Stimulated activated naive CD8-positive, alpha-beta T cell treated with anti-CD3 and anti-CD28 coated beads, Interleukin-15, Interleukin-2, amounts not matched to agents 100 U/mL and 50 U/mL, for 24 hours (primary cell): ENCODE measurements at places on chromosomes 1 and 21.
A peak's percentile ranks its signal among the peaks of the same experiment; 100 is the strongest.

DNA sequence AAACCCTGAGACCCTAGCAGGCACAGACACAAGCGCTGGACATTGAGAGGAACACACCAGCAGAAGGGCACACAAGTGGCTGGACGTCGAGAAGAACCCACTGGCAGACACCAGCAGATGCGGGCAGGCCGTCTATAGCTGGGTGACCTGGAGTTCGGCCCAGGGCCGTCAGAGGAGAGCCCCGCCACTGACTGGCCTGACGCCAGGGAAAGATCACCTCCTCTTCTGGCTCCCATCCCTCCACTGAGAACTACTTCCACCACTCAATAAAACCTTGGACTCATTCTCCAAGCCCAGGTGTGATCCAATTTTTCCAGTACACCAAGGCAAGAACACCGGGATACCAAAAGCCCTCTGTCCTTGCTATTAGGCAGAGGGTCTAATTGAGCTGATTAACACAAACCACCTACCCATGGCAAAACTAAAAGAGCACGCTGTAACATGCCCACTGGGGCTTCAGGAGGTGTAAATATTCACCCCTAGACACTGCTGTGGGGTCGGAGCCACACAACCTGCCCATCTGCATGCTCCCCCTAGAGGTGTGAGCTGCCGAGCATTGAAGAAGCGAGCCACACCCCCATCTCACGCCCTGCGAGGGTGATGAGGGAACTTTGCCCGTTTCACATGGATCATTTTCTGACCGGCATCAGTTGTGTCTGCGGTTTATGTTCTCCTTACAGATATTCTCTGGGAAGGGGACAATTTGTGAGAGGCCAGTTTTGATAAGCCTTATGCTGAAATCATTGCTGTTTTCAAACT lies 104.8 kb downstream of the HLX start:
- no peak for DNase-seq

DNA sequence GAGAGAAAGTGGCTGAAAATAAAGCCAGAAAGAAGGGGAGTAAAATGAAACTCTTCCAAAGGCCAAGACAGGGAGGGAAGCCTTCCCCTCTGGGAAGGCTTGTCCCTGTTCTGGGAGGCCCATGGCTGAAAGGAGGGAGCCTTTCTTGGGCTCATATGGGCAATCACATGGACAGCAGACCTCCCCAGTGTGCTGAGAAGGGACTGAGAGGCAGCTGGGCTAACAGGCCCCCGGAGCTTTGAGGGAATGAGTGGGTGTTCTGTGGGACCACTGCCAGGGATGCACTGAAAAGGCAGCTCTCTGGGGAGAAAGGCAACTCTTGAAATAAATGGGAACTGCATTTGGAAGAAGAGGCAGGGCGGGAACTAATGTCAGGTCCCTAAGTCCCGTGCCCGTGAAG lies 39.1 kb downstream of the KANK4 start:
- DNase-seq, result no peak

GRCh38 chr21:34552360-34553098 lies 40.5 kb upstream of the KCNE1 start:
- DNase-seq, result no peak

GRCh38 chr1:78619803-78620579 lies at the start of gene IFI44L:
Gene IFI44L (plus strand): TSS chr1:78620448. CDS start chr1:78627916, 7,468 bp downstream.
- peak; percentile 50 for DNase-seq

DNA sequence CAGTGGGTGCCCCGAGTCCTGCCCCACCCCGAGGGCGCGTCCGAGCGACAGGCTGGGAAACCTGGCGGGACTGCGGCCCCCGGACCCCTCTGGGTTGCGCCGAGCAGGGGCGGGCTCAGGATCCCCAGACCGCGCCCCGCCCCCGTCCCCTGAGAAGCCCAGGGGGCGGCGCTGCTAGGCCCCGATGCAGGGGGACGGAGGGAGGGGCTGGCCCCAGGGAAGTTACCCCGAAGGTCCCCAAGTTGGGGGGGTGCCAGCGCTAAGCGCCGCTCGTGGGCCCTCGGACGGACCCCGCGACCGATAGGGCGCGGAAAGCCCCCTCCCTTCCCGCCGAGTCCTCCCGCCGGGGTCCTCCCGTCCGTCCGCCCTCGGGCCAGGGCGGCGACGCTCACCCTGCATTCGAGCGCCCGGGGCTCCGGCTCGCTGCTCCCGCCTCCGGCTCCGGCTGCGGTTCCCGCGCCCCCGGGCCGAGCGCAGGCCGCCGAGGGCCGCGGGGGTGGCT lies 414 bp downstream of the GPR153 start:
- no peak for DNase-seq

DNA sequence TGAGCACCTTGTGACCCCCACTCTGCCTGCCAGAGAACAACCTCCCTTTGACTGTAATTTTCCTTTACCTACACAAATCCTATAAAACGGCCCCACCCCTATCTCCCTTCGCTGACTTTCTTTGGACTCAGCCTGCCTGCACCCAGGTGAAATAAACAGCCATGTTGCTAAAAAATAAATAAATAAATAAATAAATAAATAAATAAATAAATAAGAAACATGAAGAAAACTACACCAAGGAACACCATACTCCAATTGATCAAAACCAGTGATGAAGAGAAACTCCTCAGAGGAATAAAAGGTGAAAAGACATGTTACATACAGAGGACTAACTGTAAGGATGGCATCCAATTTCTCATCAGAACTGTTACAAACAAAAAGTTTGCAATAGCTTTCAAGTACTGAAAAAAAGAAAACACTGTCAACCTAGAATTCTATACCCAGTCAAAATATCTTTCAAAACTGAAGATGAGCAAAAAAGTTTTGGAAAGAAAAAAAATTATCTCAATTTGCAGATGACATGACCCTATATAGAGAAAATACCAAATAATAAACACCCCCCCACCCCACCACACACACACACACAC lies 28.4 kb downstream of the NBPF6 start:
- no peak for DNase-seq
